ENCODE measurements at places on chromosomes 7 and 10. TPM values are rescaled to one million over a fixed set of nuclear protein-coding genes. Genes with fewer than 3 reads are reported as not detected.

DLX5 gene
- polyA plus RNA-seq = 0.58 TPM

CDH23 gene
- 1.7 TPM for polyA plus RNA-seq

RBP3 gene
- polyA plus RNA-seq = 0.06 TPM

RHOBTB1 gene
- polyA plus RNA-seq = 21.8 TPM

FBXL13 gene
- 0.70 TPM for polyA plus RNA-seq

GSDME gene
- 87.6 TPM for polyA plus RNA-seq

LRCH4 gene
- polyA plus RNA-seq = 40.0 TPM

DNA sequence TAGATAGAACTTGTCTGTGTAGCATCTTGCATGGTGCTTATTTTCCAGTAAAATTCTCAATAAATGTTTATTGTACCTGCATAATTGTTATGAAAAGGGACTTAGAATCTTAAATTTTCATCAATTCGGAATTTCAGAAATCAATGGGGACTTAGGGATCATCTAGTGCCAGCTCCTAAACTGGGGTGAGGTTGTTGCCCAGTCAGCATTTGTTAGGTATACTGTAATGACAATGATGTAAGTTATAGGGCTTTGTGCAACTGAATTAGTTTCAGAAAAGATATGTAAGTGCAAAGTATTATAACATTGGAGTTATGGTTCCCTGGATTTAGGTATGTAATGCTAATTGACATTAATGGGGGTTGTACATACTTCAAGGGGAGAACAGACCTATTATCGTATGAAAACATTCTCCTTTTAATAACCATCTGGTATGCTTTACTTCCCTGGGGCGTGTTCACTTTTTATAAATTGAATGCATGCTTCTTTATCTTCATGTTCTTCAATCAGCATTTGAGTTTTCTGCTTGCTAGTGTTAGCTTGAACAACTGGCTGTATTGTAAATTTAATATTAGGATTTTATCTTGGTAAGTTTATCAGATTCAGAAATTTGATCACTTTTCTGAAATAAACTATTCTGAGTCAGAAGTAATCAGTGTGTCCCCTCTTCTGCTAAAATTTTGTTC, 270.3 kb downstream of the BBS9 start:
- DNase-seq = no peak
- H3K4me1 ChIP-seq = no peaks in the 10 kb centered on the region
- H3K4me3 ChIP-seq = no peak overlapping the region
- no peaks in the 10 kb centered on the region for H3K36me3 ChIP-seq

DNA sequence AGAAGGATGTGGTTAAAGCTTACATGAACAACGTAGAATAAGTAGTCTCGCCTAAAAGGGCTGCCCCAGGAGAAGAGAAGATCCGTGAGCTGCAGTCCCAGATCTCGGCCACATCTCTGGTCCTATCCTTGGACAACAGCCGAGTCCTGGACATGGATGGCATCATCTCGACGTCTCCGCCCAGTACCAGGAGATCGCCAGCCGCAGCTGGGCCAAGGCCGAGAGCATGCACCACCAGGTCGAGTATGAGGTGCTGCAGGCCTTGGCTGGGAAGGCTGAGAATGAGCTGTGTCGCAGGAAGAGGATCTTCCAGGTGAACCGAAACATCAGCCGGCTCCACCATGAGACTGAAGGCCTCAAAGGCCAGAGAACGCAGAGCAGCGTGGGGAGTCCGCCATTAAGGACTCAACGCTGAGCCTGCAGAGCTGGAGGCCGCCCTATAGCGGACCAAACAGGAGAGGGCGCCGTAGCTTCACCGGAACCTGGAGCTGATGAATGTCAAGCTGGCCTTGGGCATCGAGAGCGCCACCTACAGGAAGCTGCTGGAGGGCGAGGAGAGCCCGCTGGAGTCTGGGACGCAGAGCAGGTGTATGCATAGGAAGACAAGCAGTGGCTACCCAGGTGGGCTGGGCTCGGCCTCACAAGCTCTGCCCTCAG, 22.2 kb downstream of the LIPK start:
- no peak overlapping the region for H3K4me3 ChIP-seq
- no peaks in the 10 kb centered on the region for H3K4me1 ChIP-seq
- DNase-seq = no peak
- H3K36me3 ChIP-seq = no peaks in the 10 kb centered on the region
- no peaks in the 10 kb centered on the region for H3K27me3 ChIP-seq

GRCh38 chr7:7051206-7051877, 131.0 kb upstream of the C1GALT1 start:
- no peaks in the 10 kb centered on the region for H3K36me3 ChIP-seq
- H3K27ac ChIP-seq = peak overlapping the region; percentile 42
- peak; percentile 19 for DNase-seq

GRCh38 chr7:139870380-139870779, 41.3 kb downstream of the TBXAS1 start:
- no peaks in the 10 kb centered on the region for H3K4me1 ChIP-seq
- no peak overlapping the region for H3K4me3 ChIP-seq
- H3K27me3 ChIP-seq = no peaks in the 10 kb centered on the region
- no peaks in the 10 kb centered on the region for H3K36me3 ChIP-seq
- DNase-seq = no peak
- H3K27ac ChIP-seq = no peak overlapping the region

GRCh38 chr7:137687556-137688265, 159.1 kb downstream of the DGKI start:
- no peak overlapping the region for H3K4me3 ChIP-seq
- no peak for DNase-seq
- H3K27me3 ChIP-seq = no peaks in the 10 kb centered on the region

- H3K4me1 ChIP-seq = peaks cover 52% of the 10 kb centered on the region
- H3K4me3 ChIP-seq = peak overlapping the region; percentile 73
- no peaks in the 10 kb centered on the region for H3K36me3 ChIP-seq
- peak; percentile 94 for DNase-seq
- peak overlapping the region; percentile 83 for H3K27ac ChIP-seq
Measured at GRCh38 chr10:79070606-79071395, 2.0 kb downstream of the ZMIZ1 start.

GRCh38 chr7:29270594-29271318, 76.2 kb downstream of the CHN2 start:
- peak overlapping the region; percentile 45 for H3K27ac ChIP-seq
- no peaks in the 10 kb centered on the region for H3K27me3 ChIP-seq

DNA sequence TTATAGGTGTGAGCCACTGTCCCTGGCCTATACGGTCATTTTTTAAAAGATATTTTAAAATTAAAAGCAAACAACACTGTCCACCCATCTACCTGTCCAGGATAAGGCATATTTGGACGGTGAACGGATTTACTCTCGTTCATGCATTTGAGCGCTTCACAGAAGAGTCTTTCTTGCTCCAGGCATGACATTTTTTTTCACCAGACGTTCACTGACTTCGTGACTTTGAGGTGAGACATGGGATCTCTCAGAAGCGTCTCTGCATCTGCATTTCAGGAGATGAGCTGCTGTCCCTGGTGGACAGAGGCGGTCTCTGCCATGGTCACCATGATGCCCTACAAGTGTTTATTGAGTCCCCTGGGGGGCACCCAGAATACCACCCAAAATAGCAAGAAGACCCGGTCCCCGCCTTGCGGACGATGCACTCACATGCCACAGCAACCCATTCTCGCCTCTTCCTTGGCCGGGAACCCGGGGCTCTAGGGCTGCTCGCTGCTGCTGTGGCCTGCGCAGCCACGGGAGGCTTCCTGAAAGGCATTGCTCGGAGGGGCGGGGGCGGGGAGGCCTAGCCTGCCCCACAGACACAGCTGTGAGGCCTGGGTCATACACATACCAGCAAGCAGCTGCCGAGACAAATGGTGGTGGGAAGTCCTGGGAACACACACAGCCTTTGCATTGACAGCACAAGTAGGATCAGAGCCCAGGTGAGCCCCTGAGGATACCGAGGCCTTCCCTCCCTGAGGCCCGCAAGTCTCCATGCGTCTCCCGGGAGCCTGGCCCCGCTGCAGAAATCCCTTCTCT, 84.4 kb downstream of the RGS10 start:
- no peaks in the 10 kb centered on the region for H3K27me3 ChIP-seq
- no peak overlapping the region for H3K4me3 ChIP-seq
- no peak overlapping the region for H3K27ac ChIP-seq

GRCh38 chr10:59222788-59223187, 46.3 kb downstream of the PHYHIPL start:
- no peak overlapping the region for H3K4me3 ChIP-seq
- H3K4me1 ChIP-seq = no peaks in the 10 kb centered on the region
- DNase-seq = peak; percentile 5
- no peaks in the 10 kb centered on the region for H3K27me3 ChIP-seq
- H3K27ac ChIP-seq = no peak overlapping the region

DNA sequence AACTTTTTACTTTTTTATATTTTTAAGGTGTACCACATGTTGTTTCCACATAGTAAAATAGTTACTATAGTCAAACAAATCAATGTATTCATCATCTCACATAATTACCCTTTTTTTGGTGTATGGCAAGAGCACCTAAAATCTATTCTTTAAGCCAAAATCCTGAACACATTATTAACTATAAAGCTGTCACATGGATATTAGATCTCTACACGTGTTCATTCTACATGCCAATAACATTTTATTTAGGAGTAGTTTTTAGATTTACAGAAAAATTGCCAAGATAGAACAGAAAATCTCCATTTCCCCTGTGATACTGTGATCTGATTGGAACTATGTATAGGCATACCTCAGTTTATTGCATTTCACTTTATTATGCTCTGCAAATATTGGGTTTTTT, 137.1 kb downstream of the SH2D4B start:
- no peak overlapping the region for H3K27ac ChIP-seq
- H3K27me3 ChIP-seq = no peaks in the 10 kb centered on the region
- no peaks in the 10 kb centered on the region for H3K36me3 ChIP-seq
- no peaks in the 10 kb centered on the region for H3K4me1 ChIP-seq

GRCh38 chr7:14218338-14218737, 228.9 kb upstream of the ETV1 start:
- H3K4me1 ChIP-seq = peaks cover 9% of the 10 kb centered on the region
- no peaks in the 10 kb centered on the region for H3K36me3 ChIP-seq
- no peak for DNase-seq
- H3K27ac ChIP-seq = peak overlapping the region; percentile 51
- H3K27me3 ChIP-seq = no peaks in the 10 kb centered on the region

DNA sequence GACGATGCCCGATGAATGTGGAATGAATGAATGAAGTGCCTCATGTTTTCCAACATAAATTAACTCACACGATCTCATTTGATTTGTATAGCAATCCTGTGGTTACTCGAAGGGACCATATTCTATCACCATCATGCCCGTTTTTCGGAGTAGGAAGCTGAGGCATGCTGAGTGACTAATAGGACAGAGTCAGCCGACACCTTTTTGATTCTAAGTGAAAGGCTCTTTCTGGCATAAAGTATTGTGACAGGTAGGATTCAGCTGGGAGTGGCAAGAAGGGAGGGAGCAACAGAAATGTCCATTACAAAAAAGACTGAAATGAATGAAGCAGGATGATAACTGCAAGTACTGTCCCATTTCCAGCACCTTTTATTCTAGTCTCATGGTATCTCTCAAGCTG, 55.7 kb downstream of the KLRG2 start:
- peaks cover 21% of the 10 kb centered on the region for H3K36me3 ChIP-seq
- DNase-seq = no peak

DNA sequence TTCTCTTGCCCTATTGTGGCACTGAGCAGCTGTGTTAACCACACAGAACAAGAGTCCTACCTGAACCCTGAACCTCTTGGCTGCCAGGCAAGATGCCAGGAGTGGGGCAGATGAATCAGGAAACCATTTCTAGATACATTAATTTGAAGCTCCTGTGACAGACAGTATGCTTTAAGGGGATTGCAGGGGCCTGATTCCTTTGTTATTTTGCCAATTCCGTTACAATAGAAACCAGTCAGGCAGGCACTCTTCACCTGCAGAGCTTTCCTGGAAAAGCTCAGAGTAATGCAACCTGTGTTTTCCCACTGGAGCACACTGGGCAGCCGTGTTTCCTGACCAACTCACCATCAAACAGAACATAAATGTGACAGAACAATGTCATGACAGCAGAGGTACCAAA, 233.1 kb downstream of the BMPER start:
- H3K4me1 ChIP-seq = no peaks in the 10 kb centered on the region
- no peak for DNase-seq
- H3K4me3 ChIP-seq = no peak overlapping the region

DNA sequence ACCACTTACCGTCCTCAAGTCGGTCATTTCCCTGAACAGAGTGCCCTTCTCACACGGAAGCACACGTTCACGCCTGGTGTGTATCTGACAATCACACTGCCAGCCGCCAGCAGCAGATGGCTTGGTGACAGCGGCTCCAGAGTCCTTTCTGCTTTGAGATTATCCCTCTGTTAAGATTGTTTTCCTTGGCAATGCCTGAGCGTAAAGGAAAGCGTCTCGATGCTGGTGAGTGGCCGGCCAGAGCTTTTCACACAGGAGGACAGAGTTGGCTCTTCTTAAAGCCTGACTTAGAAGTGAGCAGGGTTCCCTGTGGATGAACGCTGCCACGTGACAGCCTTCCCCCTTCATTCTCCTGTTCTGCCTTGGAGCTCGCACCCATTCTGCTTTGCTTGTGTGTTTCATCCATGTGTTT, 22.1 kb upstream of the PRKAR1B start:
- no peaks in the 10 kb centered on the region for H3K4me1 ChIP-seq
- H3K27me3 ChIP-seq = no peaks in the 10 kb centered on the region
- H3K27ac ChIP-seq = no peak overlapping the region
- DNase-seq = no peak

- H3K27me3 ChIP-seq = no peaks in the 10 kb centered on the region
- H3K4me3 ChIP-seq = no peak overlapping the region
- no peak overlapping the region for H3K27ac ChIP-seq
- no peaks in the 10 kb centered on the region for H3K4me1 ChIP-seq
- no peaks in the 10 kb centered on the region for H3K36me3 ChIP-seq
Measured at GRCh38 chr7:80027611-80028173, 106.9 kb upstream of the GNAI1 start.

- peaks cover 11% of the 10 kb centered on the region for H3K4me1 ChIP-seq
- no peak for DNase-seq
- H3K27ac ChIP-seq = peak overlapping the region; percentile 64
- H3K4me3 ChIP-seq = peak overlapping the region; percentile 64
Measured at GRCh38 chr7:97118306-97118917, 914 bp downstream of the SDHAF3 start.

- H3K27me3 ChIP-seq = no peaks in the 10 kb centered on the region
- H3K27ac ChIP-seq = no peak overlapping the region
- H3K4me3 ChIP-seq = no peak overlapping the region
Measured at GRCh38 chr7:136698977-136699376, 169.5 kb upstream of the CHRM2 start.

DNA sequence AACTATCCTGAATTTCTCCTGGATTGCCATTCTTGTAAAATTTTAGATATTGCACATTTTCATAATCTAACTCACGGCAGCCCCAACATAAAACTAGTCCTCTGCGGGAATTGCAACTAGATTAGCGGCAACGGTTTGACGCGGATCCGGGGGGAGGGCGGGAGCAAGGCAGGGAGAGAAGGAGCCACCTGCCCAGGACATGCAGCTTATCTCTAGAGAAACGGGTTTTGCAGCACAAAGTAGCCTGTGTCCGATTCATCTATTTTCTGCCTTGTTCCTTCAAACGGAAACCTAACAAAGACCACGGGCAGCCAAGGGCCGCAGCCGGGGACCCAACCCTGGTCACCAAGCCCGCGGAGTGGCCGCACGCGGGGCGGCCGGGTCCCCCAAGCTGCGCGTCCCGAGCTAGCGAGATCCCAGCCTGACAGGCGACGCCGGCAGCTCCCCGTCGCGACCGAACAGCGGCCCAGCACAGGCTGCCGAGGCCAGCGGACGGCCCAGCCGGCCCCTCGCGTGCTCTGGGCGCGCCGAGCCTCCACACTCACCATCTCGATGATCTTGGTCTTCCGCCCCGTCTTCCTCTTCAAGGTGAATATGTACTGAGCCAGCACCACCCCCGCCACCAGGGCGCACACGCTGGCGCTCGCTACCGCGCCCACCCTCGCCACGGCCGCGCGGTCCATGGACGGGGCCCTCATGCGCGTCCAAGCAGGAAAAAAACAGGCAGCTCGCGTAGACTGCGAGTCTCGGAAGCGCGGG, at the start of gene NT5C3A:
Gene NT5C3A, minus strand, starts transcription at position 754 of the 759 bp plus-strand sequence. Its CDS starts 71 bp downstream, at position 683.
- H3K36me3 ChIP-seq = no peaks in the 10 kb centered on the region
- H3K4me1 ChIP-seq = peaks cover 2% of the 10 kb centered on the region
- no peaks in the 10 kb centered on the region for H3K27me3 ChIP-seq
- DNase-seq = peak; percentile 74
